HFFc6 (cell line): ENCODE measurements at places on chromosomes 3 and 15. TPM values are rescaled to one million over a fixed set of nuclear protein-coding genes. Genes with fewer than 3 reads are reported as not detected.
A peak's percentile ranks its signal among the peaks of the same experiment; 100 is the strongest.

GRCh38 chr15:52020221-52021085 is 1.4 kb downstream of the MAPK6 start:
- DNase-seq: no peak

- DNase-seq: no peak
Observed at GRCh38 chr3:172171396-172172075, 132.2 kb downstream of the FNDC3B start.

DNA sequence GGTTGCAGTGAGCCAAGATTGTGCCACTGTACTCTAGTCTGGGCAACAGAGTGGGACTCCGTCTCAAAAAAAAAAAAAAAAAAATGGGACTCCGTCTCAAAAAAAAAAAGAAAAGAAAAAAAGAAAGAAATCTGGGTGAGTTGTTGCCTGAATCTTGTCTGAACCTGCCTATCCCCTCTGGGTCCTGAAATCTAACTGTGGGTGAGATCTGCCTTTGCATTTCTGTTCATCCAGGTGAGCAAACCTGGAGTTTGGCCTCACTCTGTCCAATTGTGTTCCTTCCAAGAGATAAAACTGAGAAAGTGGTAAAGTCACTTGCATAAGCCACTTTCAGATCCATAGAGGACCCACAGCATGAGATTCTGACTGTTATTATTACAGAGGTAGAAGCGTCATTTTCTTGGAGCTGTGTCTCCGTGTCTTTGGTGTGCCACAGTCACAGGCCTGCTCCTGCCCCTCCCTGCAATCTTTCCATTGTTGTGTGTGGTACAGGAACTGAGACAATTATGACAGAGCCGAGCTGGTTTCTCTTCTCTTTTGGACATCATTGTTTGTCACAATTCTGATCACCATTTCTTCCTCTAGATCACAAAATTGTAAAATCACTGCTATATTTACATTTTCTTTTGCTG is 235.9 kb downstream of the LPP start:
- no peak for DNase-seq

GRCh38 chr15:77186594-77187011 is 115.7 kb upstream of the TSPAN3 start:
- DNase-seq: peak; percentile 17

GRCh38 chr3:9102240-9102981 is 139.1 kb upstream of the RAD18 start:
- no peak for DNase-seq

Gene KBTBD12
- total RNA-seq: not detected in 3 replicates

GRCh38 chr3:146839727-146840375 is 234.7 kb upstream of the PLSCR5 start:
- no peak for DNase-seq

GRCh38 chr3:193731656-193732055 is 138.6 kb downstream of the OPA1 start:
- no peak for DNase-seq

Gene C2CD4B
- not detected in 2 replicates for total RNA-seq

DNA sequence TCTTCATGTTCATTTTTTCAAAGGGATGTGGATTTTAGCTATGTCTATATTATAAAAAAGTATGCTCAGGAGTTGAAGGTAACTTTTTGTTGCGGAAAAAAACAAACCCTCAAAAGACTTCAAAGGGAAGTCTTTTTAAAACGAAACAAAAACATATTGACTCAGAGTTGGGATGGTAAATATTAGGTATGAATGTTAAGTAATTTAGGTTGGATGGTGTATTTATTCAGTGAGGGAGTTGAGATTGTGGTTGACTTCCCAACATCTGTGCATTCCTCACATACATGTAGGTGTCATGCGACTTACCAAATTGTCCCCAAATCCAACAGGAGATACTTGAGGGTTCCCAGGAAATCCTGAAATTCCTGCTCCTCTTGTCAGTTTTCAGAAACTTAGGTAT is 32.7 kb upstream of the PLSCR5 start:
- no peak for DNase-seq

DNA sequence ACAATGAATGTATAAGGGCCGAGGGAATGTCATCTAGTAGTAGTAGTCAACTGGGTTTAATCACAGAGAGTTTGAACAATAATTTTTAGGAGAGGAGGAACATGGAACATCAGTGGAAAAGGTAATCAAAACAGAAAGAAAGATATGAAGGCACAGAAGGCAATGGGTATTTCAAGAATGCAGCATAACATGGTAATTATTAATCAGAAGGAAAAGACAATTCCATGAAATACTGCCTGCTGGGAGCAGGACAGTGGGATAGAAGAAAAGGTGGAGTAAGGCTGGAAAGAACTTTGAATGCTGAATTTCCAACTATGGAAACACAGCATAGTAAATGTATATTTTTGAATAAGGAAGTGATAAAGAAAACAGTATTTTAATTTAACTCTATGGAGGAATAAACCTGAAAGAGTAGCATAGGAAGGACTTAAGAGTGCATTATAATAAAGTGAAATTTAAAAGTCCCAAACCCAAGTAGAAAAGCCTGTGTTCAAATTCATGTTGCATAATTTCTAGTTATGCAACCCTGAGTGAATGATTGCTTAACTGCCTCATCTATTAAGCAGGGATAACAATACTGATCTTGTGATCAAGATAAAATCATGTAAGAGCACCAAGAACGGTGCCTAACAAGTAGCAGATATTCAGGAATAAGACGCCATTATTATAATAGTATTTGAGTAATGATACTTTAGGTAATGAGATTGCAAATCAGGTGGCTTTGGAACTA is 357.7 kb downstream of the TBC1D5 start:
- DNase-seq: peak; percentile 5

DNA sequence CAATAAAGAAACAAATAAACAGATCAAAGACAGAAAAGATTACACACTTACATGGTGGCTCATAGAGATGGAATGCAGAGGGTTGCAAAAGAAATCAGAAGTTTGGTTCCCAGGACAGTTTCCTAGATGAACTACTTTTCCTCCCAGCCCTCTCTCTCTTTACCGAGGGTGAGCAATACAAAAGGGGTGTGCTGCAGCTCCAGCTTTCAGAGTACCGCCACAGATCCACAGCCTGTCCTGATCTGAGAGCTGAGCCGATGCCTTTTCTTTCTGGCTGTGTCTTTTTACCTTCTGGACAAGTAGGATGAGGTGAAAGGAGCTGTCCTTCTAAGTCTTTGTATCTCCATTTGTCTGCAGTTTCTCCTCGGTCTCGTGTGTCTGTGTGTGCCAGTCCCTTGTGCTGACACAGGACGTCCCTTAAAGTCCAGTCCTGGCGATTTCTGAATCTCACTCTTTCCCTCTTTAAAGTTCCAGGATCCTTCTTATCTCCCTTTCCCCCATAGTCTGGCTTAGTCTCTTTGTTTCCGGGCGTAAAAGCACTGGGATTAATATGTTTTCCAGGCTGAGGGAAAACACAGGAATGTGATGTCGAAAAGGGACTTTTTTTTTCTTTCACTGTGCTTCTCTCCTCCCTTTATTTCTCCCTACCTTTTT is 540 bp downstream of the CCDC80 start:
- DNase-seq: peak; percentile 92

DNA sequence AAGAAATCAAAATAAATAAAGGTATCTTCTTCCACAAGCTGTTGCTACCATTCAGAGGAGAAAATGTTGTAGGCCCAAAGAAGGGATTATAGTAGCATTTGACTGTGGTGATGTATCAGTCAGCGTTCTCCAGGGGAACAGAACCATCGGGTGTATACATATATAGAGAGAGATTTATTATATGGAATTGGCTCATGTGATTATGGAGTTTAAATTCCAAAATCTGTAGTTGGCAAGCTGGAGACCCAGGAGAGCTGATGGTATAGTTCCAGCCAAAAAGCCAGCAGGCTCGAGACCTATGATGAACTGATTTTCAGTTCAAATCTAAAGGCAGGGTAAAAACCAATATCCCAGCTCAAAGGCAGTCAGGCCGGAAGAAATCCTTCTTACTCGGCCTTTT is 7.4 kb upstream of the SPG21 start:
- no peak for DNase-seq

GRCh38 chr3:23668430-23668904 is 137.3 kb upstream of the UBE2E1 start:
- DNase-seq: peak; percentile 85

GRCh38 chr15:50358845-50359244 is 3.8 kb upstream of the GABPB1 start:
- DNase-seq: peak; percentile 66

Gene FOXL2NB
- 0.48 to 4.9 TPM (median 0.59 TPM) in 3 replicates for total RNA-seq

Gene TBCCD1
- 5.7 to 8.4 TPM (median 6.0 TPM) in 3 replicates for total RNA-seq

Gene ATR
- 20.0 to 25.7 TPM (median 23.3 TPM) in 3 replicates for total RNA-seq

DNA sequence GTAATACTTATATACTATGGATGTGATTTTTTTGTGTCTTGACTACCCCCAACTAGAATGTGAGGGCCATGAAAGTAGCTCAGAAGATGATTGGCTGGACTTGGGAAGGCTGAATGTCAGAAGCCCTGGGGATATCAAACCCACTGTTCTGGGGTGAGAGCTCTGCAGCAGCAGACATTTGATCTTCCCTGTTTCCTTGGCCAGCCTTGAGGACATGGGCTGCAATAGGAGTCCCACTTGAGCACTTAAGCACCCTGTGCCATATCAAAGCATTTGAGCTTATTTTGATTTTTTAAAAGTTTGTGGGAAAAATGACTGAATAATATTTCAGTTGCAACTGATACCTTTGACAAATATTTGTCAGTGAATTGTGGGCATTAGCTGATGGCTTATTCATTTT is 21.7 kb downstream of the GTF2E1 start:
- DNase-seq: no peak

Gene IL17RC
- 25.7 and 28.9 TPM in 2 replicates for total RNA-seq

DNA sequence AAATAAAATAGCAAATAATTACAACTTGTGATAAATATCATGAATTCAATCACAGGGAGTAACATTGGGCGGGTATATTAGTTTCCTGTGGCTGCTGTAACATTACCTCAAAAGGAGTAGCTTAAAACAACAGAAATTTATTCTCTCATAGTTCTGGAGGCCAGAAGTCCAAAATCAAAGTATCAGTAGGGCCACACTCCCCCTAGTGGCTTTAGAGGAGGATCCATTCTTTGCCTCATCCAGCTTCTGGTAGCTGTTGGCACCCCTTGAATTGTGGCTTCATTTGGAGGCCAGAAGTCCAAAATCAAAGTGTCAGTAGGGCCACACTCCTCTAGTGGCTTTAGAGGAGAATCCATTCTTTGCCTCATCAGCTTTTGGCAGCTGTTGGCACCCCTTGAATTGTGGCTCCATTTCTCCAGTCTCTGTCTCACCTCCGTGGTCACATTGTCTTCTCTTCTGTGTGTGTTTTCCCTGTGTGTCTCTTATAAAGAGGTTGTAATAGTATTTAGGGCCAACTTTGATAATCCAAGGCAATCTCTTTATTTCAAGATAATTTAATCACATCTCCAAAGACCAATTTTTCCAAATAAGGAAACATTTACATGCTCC is 3.1 kb upstream of the CFAP20DC start:
- peak; percentile 47 for DNase-seq

DNA sequence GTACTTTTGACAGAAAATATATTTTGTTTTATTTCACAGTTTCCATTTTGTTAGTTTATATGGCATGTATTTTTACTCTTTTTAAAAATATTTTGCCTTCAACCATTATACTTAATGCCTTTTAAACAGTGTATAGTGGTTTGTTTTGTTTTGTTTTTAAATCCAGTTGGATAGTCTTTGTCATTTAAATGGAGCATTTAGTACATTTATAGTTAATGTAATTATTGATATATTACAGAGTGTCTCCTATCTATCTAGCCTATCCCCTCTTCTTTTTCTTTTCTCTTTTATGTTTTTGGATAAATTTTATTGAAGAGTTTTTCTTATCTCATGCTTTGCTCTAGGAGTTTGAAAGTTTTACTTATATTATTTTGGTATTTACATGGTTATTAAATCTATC is 3.6 kb downstream of the SAMMSON start:
- no peak for DNase-seq

GRCh38 chr3:70853161-70853944 is 540.9 kb upstream of the MDFIC2 start:
- no peak for DNase-seq

DNA sequence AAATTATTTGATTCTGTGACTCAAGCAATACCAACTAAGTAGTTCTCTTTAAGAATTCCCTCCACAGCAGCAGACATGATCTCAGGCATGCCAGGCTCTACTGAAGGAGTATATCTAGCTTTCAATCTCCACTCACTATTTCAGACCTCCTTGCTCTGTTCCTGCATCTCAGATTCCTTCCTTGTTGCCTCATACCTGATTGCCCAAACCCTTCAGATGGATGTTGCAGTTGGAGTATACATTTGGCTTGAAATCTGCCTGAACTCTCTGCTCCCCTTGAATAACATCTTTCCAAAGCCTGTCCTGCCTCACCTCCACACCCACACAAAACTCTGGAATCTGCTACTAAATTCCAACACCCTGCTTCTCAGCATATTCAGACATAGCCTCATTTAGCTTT is 19.8 kb upstream of the TM4SF4 start:
- DNase-seq: peak; percentile 62

Gene IGSF11
- total RNA-seq: 0.04 TPM in 1 of 3 replicates, not detected in the others

DNA sequence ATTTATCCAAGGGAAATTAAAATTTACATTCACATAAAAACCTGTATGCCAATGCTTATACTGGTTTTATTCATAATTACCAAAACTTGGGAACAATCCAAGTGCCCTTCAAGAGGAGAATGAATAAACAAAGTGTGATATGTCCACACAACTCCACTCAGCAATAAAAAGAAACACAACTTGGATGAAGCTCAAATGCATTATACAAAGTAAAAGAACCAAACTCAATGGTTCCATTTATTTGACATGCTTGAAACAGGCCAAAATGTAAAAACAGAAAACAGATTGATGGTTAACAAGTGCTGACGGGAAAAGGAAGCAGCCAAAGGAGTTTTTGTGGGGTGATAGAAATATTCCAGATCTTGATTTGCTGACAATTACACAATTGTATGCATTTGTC is 23.5 kb downstream of the OCA2 start:
- no peak for DNase-seq

- no peak for DNase-seq
Observed at GRCh38 chr3:10919636-10920035, 72.9 kb upstream of the SLC6A1 start.

- DNase-seq: no peak
Observed at GRCh38 chr15:68301301-68301700, 23.8 kb downstream of the FEM1B start.

GRCh38 chr3:33256249-33256648 is 21.0 kb upstream of the FBXL2 start:
- no peak for DNase-seq

Gene TUBGCP4
- 14.9 to 21.3 TPM (median 18.2 TPM) in 3 replicates for total RNA-seq
